ENCODE measurements at places on chromosomes 7 and 10. TPM values are rescaled to one million over a fixed set of nuclear protein-coding genes. Genes with fewer than 3 reads are reported as not detected.

The RBP4 gene
- total RNA-seq: 6.4 TPM

The ENTPD7 gene
- total RNA-seq: 6.6 TPM

The PKD2L1 gene
- not detected for total RNA-seq

The SLC13A1 gene
- total RNA-seq: not detected

The SMKR1 gene
- total RNA-seq: not detected

The DLX6 gene
- not detected for total RNA-seq

The CHRM2 gene
- 0.12 TPM for total RNA-seq

The KLHDC10 gene
- 12.5 TPM for total RNA-seq

The CALHM1 gene
- not detected for total RNA-seq

The ARMH3 gene
- 8.9 TPM for total RNA-seq

The ITIH5 gene
- total RNA-seq: 0.24 TPM

The LHFPL3 gene
- not detected for total RNA-seq

The NAT16 gene
- not detected for total RNA-seq

The SPDYE8 gene
- not detected for total RNA-seq

The AOAH gene
- not detected for total RNA-seq

The SCART1 gene
- total RNA-seq: 2.2 TPM
